ENCODE measurements at places on chromosomes 5 and 9.
A peak's percentile ranks its signal among the peaks of the same experiment; 100 is the strongest.

DNA sequence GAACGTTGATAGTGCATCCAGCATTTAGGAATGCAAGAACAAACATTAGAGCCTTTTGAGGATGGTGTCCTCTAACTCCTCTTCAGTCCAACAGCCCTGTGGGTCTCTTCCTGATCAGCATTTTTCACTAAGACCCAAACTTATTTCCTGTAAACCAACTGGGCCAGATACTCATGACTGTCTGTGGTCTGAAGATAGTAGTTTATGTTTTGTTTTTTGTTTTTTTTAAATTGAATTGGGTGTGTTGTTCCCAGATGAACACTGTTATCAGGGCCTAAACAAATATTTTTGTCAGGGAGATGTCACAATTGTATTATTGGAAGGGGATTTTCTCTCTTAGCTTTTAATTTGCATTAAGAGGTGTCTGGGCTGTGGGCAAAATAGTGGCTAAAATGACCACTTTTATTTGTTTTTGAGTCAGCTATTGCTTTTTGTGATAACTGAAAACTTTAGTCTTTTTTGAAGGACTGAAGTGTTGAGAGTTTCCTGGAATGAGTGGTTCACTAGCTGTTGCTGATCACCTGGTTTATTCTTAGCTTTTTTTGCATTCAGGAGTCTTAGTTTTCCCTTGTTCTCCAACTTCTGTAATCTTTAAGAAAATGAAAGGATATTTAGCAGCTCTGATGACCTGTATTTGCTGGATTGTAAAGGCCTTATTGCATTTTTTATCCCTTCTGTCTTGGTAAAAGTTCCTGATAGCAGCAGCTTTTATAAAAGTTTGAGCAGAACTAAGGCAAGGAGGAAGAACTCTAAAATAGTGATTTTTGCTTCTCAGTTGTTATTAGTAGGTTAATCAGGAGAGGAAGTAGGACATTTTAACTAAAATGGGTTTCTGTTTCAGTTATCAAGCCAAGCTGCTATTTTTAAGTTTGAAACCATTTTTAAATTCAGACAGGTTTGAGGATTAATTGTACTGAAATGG is 5.5 kb downstream of the MAN2A1 start:
- no peak for DNase-seq

- no peak for DNase-seq
Observed at GRCh38 chr5:173675287-173675996, 59.0 kb upstream of the BOD1 start.

DNA sequence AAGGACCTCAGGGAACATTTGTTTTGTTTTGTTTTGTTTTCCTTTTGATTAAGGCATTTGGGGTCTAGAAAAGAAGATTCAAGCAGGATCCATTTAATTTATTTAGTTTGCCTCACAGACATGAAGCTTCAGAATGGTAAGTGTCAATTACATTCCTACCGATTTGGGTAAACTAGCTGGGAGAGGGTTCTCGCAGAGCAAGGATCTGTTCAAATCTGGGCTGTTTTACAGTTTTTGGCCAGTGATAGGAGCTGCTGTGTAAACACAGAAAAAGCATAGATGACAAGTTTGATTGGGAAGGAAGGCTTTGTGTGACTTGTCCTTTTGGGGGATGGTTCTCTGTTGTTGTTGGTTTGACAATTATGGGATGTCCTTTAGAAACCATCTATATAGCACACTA is 470.3 kb upstream of the WWC1 start:
- DNase-seq: no peak

DNA sequence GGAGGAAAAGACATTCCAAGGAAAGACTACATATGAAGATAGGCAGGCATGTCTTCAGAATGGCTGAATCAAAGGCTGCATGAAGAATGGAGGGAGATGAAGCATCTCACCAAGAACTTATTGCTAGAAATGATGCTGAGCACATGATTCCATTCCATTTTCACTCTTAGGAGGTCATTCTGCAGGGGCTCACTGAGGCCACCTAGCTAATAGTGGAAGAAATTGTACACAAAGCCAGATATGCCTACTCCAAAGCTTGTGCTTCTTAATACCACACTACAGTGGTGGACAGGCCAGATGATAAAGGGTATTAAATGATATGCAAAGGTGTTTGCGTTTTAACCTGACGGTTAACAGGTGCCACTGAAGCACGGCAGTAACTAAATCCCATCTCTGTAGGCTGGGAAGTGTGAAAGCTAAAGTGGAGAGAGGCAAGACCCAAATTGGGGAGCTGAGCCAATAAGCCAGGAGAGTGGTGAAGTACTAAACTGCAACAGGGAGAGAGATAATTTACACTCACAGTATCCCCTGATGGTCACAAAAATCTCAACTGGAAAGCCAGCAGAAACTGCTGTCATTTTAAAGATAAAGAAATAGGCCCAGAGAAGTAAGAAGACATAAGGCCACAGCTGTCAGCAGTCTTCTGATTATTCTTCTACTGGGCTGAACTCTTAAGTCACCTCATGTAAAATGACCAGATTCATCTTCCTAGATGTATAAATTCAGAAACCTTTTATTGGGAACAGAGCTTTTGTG is 14.6 kb downstream of the NDUFA8 start:
- DNase-seq: no peak

DNA sequence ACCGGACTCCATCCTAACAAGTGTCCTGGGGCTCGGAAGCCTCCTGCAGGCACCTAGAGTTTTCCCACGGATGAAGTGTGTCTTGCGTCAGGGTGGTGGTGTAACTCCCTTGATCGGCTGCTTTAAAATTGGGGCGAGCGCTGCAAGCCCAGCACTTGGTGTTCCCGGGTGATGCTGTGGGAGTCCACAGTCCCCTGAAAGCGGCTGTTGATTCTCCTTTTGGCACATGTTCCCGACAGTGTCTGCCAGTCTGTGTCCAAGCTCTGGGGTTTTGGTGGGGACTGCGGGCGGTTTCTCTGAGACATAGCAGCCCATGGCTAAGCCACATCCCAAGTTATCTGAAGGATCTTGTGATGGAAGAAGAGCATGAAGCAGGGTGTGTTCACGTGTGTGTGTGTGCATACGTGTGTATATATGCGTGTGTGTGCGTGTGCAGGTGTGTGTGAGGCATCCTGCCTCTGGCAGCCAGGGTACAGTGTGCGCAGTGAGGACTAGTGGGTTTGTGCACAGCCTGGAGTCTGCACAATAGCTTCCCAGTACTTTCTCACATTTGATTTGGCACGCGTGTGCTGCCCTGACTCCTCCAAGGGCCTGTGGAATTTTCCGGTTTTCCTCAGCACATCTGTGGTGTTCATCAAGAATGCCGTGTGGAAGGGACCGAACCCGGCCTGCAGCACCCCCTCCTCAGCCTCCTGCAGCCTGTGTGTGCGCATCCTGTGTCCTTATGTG is 16.9 kb downstream of the SLC25A48 start:
- no peak for DNase-seq

- DNase-seq: no peak
Observed at GRCh38 chr5:53923961-53924360, 363.5 kb downstream of the NDUFS4 start.

DNA sequence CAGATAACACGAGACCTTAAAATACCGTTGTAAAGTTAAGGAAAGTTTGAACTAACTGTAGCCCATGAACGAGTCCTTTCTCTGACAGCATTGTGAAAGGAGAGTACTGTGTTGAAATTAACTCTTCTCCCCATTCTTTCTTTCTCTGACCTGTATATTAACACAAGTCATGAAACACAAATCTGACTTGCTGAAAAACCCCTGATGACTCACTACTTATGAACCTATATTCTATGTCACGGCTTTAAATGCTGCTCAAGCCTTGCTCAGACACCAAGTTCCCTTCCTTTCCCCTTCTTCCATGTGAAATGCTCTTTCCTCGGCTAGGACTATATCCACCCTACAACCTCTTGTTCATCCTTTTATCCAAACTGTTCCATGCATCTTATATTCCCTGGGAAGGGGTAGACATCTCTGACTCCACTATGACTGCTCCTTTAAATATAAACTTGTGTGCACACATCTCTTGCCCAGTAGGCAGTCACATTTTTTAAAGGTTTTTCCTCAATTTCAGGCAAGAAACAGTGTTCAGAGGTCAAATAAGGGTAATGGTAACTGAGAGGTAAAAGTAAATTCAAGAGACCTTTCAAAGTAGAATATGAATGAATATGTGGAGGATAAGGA is 142.9 kb downstream of the NFIB start:
- DNase-seq: no peak

- DNase-seq: no peak
Observed at GRCh38 chr9:135815413-135815812, 91.9 kb downstream of the CAMSAP1 start.

DNA sequence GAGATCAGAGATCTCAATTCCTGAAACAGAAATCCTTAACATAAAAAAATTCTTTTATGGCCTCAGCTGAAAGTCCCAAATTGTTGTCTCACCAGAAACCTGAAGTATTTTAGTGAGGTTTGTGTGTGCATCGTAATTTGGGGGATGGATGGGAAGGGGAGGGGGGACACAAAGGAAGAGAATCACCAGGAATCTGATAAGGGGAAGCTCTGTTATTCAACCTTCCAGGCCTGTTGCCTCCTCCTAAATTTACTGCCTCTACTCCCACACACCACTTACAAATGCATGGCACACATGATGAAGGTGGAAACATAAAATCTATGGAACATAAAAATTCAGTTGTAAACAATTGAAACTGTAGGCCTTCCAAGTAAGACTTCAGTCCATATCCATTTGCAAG is 97.7 kb downstream of the NPR3 start:
- DNase-seq: no peak

DNA sequence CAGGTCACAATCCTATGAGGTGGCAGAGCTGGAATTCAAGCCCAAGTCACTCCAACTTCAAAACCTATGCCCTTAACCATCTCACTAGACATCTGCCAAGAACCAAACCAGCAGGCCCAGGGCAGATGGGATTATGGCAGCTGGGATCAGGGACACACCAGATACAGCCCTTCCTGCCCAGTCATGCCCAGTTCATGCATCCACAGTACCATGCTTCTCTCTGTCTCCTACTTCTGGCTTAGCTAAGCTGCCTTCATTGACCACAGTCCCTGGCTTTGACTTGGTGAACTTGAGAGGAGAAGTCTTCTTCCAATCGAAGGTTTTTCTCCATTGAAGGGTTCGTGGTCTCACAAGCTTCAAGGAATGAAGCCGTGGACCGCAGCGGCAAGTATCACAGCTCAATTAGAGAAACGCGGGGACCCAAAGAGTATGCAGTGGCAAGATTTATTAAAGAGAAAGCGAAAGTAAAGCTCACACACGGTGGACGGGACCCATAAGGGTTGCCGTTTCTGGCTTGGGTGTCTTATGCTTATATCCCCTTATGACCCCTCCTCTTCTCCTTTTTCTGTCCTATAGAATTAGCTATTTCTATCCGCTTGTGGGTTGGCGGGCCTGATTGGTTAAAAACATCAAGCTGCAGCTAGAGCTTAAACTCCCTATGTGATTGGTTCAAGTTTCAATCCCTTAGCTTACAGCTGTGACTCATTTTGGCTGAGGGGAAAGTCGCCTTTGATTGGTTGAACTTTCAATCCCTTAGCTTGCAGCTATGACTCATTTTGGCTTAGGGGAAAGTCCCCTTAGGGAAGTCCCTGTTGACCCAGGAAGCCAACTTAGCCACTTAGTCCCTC is 101.2 kb downstream of the TRIM36 start:
- DNase-seq: no peak

DNA sequence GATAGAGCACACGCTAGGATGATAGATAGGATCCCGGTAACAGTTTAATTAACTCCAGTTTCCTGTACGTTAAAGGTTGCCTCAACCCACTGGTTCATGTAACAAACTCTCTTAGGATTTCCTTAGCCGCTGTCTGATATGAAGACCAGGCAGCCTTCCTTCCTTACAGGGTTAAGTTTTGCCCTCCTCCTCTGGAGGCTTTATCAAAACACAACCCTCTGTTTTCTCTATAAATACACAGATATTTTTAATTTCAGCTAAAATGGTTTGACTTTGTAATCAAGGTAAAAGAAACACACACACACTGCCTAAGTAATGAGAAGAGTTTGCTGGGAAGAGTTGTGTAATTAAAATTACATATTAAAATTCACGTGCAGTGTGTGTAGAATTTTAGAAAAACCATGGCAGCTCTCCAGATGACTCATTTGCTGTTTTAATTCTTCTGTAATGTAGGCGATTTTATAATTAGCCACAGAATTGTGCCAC is 369.8 kb downstream of the CSNK1G3 start:
- DNase-seq: no peak

- peak; percentile 10 for DNase-seq
Observed at GRCh38 chr5:129767927-129768380, 20.1 kb downstream of the MINAR2 start.

DNA sequence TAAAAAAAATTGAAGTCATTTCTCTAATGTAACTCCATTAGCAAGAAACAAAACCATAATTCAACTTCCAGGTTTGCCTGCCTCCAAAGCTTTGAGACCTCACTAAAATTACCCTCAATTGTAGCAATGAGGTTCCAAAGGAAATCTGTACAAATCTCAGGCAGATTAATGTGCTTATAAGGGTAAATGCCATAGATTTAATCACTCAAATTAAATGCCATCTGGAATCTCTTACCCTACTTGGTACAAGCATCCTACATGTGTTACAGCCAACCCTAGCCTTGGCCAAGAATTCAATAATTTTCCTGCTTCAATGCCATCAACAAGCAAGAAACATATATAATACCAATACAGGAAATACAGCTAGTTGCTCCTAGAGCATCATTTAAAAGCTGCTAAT is 452.8 kb downstream of the RAB3C start:
- no peak for DNase-seq

GRCh38 chr9:137354845-137355760 is 53.0 kb upstream of the NRARP start:
- no peak for DNase-seq

- no peak for DNase-seq
Observed at GRCh38 chr5:62371409-62371808, 32.3 kb downstream of the DIMT1 start.

DNA sequence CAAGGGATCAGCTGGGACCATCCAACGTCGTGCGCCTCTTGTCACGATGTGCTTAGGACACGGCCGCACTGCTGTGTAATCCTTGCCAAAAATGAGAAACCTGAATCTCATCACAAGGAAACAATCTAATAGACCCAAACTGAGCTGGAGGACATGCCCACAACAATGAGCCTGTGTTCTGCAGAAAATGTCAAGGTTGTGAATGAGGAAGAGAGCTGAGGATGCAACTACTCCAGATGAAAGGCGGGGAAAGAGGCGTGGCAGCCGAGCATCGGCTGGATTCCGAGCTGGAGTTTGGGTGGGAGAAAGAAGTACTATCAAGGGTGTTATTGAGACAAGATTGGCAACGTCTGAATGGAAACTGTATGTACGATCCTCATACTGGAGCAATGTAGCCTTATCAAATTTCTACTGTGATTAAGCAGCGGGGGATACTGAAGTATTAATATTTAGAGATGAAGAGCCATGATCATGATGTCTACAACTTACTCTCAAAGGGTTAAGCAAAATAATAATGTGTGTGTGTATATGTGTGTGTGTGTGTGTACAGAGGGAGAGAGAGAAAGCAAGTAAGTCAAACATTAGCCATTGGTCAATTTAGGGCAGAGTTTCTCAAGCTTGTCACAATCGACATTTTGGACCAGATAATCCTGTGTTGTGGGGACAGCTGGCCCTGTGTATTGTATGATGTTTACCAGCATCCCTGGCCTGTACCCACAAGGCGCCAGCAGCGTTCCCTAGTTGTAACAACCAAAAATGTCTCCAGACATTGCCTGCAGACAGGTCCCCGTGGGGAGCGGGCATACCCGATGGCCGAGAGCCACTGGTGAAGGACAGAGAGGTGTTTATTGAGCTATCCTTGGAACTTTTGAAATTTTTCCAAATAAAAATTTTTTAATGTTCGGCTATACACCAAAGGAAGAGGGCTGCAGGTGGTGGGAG is 46.5 kb downstream of the DUSP1 start:
- DNase-seq: no peak

- DNase-seq: no peak
Observed at GRCh38 chr5:36528588-36528987, 77.8 kb upstream of the SLC1A3 start.

- DNase-seq: no peak
Observed at GRCh38 chr5:167167191-167167795, 1124.2 kb upstream of the WWC1 start.
